ENCODE measurements at places on chromosomes 2 and 18. TPM values are rescaled to one million over a fixed set of nuclear protein-coding genes. Genes with fewer than 3 reads are reported as not detected.

Gene INPP5D
- total RNA-seq = under 0.01 TPM

Gene BBS5
- total RNA-seq = 35.3 TPM

Gene SPP2
- total RNA-seq = not detected

Gene UGGT1
- total RNA-seq = 60.0 TPM

Gene MAL
- 62.9 TPM for total RNA-seq

Gene HES6
- total RNA-seq = 144 TPM

Gene CHN1
- total RNA-seq = 8.3 TPM

Gene SETBP1
- 2.4 TPM for total RNA-seq

Gene CHRNG
- not detected for total RNA-seq

Gene MAP3K19
- not detected for total RNA-seq

Gene FNDC4
- total RNA-seq = 0.93 TPM

Gene FEV
- total RNA-seq = not detected

Gene LANCL1
- 52.7 TPM for total RNA-seq

Gene ABCG8
- not detected for total RNA-seq

Gene MROH2A
- total RNA-seq = not detected

Gene CLEC4F
- not detected for total RNA-seq

Gene SALL3
- 2.3 TPM for total RNA-seq

Gene MC4R
- total RNA-seq = 0.77 TPM

Gene CRYBA2
- 0.31 TPM for total RNA-seq

Gene CDK5R2
- total RNA-seq = not detected

Gene ASB18
- not detected for total RNA-seq

Gene L3MBTL4
- 1.00 TPM for total RNA-seq

Gene HRH4
- not detected for total RNA-seq

Gene UGT1A5
- total RNA-seq = not detected

Gene CGREF1
- 7.6 TPM for total RNA-seq

Gene SLC16A14
- under 0.01 TPM for total RNA-seq

Gene RFTN2
- 2.0 TPM for total RNA-seq
